ENCODE measurements at places on chromosomes 12 and 14.

DNA sequence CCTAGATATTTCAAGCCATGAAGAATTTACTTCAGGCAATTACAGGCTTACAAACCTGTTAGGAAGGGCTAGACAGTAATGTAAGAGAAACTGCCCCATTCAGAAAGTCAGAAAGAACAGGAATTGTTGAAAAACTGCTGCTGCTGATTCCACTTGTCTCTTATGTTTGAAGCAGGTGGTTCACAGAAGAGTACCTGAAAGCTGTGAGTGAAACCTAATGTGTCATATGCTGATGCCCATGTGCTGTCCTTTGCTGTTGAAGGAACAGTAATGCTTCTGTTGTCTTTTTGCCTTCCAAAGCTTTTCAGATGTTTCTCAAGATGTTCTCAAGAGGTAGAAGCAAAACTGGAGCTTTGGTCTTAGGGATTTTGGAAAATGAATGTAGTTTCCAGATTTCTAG, 39.0 kb downstream of the MNAT1 start:
- no peak for DNase-seq

DNA sequence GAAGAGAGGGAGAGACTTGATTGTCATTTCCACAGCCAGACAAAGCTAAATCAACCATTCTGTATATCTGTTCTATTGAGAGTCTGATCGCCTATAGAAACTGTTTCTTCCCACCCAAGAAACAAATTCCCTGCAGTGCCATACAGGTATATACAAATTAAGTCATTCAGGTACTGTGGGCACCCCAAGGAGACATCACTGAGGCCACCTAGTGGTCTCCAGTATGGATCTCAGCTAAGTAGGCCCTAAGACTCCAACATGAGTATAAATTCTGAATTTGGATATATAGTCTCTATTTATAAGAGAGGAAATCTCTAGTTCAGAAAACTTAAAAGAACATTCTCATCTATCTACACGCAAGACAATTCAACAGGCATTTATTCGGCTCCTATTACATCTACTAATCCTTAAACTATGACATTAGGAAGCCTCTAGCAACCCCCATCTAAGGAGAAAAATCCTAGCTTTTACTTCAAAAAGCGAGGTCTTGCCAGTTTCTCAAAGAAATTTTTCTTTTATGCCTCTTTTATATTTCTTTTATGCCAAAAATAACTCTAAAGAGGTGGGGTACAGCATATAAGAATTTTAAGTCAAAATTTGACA, 62.6 kb downstream of the DCAF5 start:
- DNase-seq: peak; percentile 15

DNA sequence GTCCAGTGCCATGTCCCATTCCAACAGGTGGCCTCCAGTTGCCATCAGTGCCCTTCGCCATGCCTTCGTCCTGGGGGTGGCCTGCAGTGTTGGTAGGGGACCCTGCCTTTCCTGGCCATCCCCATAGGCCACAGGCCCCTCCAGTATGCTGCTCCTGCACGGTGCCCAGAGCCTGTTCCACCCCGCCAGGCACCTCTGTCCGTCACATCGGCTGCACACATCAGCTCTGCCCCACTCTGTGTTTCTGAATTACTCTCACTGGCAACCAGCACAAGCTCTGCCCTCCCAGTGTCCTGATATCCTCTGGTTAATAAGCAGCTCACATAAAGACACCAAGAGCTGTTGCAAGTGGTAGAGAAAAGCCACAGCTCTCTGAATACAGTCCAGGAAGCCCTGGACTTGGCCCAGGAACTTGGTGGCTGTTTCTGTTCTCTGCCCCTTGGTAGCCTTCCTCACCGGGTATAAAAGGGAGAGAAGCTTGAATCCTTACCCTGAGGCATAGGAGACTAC, 31.3 kb upstream of the ATP2A2 start:
- peak; percentile 47 for DNase-seq

GRCh38 chr14:77154421-77154820, 12.8 kb upstream of the ZDHHC22 start:
- DNase-seq: no peak

DNA sequence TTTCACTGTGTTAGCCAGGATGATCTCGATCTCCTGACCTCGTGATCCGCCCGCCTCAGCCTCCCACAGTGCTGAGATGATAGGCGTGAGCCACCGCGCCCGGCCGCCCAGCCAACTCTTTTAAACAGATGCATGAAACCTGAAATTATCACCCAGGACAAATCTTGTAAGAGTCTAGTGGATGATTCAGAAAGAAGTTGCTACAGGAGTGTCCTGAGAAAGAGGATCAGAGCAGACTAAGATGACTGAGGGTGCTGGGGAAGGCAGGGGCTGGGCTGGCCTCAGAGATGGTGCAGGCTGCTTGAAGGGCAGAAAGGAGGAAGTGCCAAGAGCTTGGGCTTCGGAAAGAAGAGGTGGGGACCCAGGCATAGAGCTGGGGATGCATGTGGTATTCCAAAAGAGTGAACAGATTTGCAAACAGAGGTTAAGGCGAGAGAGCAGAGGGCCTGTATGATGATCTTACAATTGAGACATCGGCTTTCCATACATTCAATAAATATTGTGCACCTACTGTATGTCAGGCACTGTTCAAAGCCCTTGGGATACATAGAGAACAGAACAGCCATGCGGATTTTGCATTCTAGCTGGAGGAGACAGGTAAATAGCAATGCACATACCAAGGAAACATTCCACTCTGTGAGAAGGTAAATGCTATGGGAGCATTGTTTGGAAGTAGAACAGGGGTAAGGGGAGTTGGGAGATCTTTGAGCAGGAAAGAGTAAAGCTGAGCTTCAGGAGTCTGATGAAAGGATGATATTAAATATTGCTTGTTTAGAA, 7.4 kb upstream of the CD9 start:
- no peak for DNase-seq

DNA sequence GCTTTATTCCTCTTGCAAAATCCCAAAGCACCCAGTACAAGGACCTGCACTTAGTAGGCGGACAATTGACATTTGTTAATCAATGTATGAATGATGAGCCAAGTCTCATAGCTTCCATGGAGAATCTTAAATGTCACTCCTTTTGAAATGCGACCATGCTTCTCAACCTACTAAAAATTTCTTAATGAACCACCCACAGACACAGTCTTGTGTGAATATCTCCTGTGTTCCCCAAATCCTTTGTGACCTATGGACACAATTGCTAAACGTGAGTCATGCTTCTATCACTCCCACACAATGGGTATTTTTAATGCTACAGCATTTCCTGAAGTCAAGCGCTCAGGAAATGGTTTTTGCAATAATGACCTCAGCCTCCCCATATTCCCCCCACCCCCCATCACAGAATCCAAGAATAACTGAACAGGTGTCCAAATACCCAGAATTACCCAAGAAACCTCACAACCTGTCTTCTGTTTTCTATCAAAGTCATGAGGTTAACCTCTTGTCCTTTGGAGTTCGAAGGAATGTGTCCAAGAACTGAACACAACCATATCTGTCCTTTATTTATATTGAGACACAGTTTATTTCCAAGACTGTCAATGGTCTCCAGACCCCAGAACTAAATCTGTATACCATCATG, 163.6 kb upstream of the PLEKHG7 start:
- DNase-seq: no peak

- no peak for DNase-seq
These were observed 11.2 kb upstream of the GNPNAT1 start for GRCh38 chr14:52802597-52802996.

DNA sequence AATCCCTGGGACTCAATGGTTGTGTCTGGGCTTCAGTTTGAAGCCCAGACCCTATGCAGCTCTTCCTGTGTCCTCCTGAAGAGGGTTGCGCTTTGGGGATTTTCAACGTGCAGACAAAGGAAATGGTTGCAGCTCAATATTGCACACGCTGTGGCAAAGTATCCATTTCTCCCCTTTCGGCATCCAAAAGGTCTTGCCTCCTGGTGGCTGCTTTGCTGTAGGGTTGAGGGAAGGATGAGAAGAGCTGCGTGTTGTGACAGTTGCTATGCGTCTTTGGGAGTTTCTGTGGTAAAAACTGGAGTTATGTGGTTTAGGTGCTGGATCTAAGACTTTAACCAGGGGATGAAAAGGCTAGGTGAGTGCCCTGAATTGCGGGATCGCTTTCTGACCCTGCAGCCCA, 71.0 kb downstream of the ZNF664 start:
- no peak for DNase-seq

GRCh38 chr12:89756585-89757398, 48.2 kb upstream of the ATP2B1 start:
- DNase-seq: no peak

DNA sequence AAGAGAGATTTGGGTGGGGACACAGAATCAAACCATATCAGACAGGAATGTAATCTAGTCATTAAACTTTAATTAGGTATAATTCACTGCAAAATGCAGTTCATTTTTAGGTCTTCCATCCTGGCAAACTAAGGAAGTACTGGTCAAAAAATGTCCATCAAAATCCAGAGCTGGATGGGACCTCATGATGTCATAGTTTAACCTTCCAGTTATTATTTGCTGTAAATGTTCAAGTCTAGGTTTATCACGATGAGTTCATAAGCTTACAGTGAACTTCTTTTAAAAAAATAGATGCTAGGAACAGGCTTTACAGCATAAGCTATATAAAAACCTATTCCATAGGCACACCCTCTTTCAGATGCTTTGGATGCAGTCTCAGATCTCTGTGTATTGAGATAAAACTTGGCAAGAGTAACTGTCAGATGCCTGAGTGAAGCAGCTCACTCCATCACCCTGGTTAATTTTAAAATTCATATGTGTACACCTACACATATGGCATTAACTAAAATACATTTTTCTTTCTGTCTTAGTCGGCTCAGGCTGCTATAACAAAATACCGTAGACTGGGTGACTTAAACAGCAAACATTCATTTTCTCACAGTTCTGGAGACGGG, 7.9 kb downstream of the SSPN start:
- no peak for DNase-seq

GRCh38 chr12:120658286-120659150, 18.1 kb downstream of the CABP1 start:
- no peak for DNase-seq

DNA sequence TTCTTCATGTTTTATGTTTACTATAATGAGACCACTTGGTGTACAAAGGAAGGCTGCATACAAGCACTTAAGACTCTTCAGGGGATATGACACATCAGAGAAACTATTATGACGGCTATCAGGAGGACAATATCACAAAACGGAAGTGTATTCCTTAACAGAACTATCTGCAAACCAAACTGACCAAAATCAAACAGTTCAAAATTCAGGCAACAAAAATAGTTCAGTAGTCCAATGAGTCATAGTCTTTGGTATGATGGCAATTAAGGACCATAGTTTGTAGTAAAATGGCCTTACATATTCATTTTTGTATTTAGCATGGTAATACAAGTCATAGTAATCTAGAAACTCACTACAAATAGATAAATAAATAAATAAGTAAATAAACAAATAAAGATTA, 1638.7 kb upstream of the SEL1L start:
- no peak for DNase-seq

- DNase-seq: no peak
These were observed 155.5 kb upstream of the NTF3 start for GRCh38 chr12:5276327-5276880.

GRCh38 chr12:10121278-10121677, 8.7 kb downstream of the CLEC7A start:
- DNase-seq: no peak

DNA sequence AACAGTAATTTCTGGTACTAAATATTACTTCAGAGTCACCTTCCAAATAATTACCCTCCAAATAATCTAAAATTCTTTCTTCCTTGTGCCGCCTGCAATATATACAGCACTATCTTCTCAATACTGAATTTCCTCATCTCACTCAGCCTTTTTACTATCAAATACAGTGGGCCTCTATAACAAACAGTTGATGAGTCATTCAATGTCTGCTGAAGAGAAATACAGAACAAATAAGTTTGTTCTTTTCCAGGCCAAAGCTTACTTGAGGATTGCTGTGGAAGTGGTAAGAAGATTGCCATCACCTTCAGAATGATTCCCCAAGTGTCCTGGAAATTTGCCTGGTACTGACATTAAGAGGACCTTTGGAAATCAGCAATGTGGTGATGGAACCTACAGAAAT, 218.2 kb upstream of the ARHGAP5 start:
- no peak for DNase-seq

- no peak for DNase-seq
These were observed 39.2 kb upstream of the MAX start for GRCh38 chr14:65141523-65141922.

DNA sequence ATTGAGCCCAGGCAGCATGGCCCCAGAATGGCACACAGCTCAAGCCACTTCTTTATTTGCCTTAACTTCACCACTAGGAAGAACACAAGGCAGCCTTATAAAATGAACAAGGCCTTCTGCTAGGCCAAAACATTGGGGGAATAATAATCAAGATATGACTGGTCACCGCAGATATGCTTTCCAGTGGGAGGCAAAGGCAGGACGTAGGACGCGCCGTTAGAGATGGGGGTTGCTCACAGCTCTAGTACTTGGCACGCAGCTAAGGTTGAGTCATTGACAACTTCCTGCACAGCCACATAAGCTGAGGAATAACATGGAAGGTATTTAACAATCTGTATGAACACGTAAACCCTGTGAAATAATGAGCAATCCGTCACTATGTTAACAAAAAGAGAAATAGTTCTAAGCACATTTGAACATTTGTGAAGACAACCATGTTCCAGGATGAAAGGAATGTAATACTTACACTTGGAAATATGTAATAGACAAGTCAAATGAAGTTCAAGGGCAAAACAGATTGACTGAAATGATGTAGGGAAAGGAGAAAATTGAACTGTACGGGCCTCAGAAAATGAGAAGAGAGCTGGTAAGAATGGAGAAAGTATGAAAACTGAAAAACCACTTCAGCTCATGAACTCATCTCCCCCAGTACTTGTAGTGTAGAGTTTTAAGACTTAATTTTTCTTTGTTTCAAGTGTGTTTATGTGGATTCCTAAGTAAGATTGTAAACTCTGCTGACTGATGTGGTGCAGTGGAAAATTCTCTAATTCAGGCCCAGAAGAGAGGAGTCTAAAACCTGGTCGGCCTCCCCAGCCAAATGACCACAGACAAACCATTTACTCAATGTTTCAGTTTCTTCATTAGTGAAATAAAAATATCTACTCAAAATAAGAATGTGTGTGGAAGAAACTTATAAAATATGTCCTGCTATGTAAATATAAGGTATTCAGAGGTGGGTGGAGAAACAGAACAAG, 59.3 kb upstream of the CCDC91 start:
- DNase-seq: no peak

All from HuH-7.5 (cell line).